ENCODE measurements at places on chromosomes 3 and 15.
A peak's percentile ranks its signal among the peaks of the same experiment; 100 is the strongest.

DNA sequence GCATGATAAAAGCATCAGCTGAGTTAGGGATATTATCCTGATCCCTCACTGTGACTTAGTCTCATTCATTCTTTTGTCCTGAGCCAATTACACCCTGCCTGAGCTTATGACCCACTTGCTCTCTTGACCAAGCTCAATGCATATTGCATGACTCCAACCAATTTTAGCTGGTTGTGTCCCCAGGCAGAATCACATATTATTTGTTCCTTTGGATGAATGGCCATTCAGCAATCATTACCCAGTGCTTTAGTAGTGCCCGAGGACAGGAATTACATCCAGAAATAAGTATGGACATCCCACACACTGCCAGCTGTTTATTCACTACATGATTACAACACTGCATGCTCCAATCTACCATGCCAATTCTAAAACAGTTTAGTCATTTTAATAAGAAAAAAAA, 322.5 kb downstream of the ZBBX start:
- no peak for DNase-seq

GRCh38 chr3:115156046-115156654, 9.1 kb upstream of the ZBTB20 start:
- no peak for DNase-seq

GRCh38 chr15:61459785-61460707, 230.9 kb upstream of the RORA start:
- no peak for DNase-seq

- no peak for DNase-seq
Observed at GRCh38 chr3:153702106-153702505, 419.1 kb upstream of the ARHGEF26 start.

- no peak for DNase-seq
Observed at GRCh38 chr15:92130244-92130643, 263.4 kb upstream of the ST8SIA2 start.

DNA sequence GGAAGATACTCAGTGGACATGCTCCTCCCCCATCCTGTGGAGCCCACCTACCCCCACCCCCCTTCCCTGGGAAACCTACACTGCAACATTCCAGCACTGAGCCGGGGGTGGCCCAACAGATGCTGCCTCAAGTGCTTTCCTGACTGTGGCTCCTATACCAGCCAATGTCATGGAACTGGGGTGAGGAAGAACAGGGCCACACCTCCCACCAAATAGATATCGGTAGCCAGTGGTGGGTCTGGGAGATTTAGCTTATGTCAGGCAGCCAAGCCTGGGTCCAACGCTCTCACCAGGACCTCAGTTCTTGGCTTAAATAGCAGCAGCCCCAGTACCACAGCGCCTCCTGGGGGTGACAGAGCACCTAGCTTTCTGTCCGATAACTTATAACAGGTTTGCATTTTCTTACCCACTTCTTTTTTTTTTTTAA, 30.3 kb downstream of the CDC25A start:
- no peak for DNase-seq

DNA sequence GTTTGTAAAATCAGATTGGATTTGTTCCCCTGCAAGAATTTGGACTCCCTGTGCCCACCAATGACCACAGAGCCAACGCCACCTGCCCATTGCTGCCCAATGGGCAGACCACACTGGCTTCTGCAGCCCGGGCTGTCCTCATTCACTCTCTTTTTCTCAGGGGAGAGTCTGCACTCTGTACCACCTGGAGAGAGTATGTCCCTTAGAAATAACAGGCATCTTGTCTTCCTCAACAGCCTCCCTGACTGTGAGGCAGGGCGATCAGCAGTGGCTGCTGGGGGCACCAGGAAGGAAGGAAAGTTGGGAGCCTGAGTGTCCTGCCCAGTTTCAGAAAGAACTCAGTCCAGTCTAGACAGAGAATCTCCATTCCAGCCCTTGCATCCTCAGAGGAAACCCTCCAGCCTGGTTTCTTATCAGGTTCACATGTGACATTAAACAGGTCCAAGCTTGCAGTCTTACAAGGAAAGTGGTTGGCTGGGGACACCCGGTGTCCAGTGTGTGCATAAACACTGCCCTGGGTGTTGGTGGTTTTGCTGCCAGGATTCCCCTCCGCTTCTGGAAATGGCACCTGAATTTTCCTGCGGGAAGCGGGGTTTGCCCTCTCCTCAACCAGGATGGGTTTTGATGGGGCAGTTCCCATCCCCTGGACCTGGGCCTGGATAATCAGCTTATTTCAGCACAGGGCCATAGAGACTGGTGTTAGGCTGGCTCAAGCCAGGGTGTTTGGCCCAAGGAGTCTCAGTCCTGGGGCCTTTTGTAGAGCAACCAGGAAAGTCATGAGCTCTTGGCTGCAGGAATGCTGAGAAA, 37.2 kb downstream of the SSUH2 start:
- DNase-seq, result no peak

DNA sequence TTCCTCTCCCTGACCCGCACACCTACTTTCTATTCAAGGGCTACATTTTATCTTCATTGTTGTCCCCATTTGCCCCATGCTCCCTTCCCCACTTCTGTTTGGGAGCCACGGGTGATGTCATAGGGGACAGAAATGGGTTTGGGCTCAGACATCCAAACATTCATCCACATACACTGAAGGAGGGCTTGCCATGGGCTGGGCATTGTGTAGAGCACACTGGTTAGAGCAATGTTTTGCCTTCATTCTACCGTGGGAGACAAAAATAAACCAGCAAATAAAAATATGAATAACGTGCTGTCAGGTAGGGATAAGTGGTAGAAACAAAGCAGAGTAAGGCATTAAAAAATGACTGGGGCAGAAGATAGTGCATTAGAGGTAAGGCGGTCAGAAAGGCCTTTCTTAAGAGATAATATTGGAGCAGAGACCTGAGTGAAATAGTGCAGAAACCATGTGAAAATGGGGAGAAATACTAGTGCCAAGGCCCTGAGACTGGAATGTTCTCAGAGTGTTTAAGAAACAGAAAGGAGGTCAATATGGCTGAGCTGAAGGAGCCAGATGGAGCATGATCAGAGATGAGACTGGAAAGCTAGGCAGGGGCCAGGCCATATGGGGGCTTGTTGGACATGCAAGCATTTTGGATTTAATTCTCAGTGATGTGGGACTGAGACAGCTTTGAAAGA, 40.9 kb upstream of the CLSTN2 start:
- peak; percentile 13 for DNase-seq

DNA sequence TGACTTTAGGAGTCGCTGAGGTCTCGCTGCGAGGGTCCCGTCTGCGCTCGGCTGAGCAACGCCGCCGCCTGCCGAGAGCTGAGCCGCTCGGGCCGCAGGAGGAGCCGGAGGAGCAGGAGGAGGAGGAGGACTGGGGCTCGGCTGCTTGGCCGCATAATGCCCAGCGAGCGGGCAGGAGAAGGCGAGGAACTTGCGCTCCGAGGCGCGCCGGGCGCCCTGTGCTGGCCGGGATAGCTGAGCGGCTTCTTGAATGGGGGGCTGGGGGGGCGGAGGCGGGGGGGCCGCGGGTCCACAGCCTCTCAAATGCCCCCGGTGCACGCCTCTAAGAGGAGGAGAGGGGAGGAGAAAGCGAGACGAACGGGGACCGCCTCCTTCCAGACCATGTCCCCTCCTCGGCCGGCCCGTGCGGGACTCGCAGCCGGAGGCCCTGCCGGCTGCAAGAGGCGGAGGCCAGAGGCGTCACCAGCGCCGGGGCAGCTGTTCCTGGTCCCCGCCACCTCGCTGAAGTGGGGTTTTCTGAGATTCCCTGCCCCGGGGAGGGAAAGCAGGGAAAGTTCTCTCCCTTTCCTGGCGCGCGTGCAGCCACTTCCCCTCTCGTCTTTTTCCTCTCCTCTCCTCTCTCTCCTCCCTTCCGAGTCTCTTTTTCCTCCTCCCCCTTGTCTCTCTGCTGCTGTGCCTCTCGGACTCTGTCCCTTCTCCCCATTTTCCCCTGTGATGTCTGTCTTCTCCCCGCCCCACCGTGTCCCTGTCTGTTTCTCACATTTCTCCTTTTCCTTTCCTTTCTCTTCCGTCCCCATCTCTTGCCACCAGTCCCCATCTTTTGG, at the start of gene ADAMTS9:
Gene ADAMTS9 (minus strand): TSS at position 220 of the 824 bp plus-strand sequence. CDS start 343 bp downstream, outside the sequence.
- DNase-seq, result no peak

DNA sequence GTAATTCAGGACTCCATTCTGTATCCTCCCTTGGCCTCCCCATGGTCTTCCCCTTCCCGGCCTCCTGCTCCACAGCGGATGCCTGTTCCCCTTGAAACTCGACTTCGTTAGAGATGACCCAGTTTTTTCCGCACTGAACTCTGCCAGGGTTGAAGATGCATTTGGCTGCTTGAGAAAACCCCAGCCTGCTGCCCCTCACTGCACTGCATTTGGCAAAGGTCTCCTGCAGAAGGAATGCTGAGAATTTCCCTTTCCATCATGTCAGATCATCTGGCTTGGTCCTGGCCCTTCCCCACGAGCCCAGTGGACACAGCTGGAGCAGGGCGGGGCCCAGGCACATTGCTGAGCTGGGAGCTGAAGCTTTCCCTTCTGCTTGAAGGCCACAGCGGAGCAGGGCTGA, 37.6 kb upstream of the RGMA start:
- DNase-seq, result no peak

GRCh38 chr3:195078891-195079440, 192.0 kb downstream of the XXYLT1 start:
- peak; percentile 97 for DNase-seq

DNA sequence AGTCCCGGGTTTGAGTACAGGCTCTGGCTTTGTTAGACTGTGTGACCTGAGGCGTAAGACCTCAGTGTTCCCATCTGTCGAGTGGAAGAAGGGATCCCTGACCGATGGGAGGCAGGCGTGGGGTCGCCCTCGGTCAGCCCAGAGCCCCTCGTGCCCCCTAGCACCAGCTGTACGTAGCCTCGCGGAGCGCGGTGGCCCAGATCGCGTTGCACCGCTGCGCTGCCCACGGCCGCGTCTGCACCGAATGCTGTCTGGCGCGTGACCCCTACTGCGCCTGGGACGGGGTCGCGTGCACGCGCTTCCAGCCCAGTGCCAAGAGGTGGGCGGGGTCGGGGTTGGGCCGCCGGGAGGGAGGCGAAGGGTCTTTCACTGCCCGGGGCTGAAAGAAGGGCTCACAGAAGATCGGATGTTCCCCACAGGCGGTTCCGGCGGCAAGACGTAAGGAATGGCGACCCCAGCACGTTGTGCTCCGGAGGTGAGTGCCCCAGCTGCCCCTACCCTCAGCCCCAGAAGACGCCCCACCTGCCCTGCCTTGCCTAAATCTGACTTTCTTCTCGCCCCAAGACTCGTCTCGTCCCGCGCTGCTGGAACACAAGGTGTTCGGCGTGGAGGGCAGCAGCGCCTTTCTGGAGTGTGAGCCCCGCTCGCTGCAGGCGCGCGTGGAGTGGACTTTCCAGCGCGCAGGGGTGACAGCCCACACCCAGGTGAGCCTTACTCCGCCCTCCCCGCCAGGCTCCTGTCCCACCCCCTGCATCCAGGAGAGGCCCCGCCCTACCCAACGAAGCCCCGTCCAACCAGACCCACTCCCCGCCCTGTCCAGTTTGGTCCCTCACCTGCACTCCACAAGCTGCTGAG, 3.5 kb upstream of the LSMEM2 start:
- no peak for DNase-seq

GRCh38 chr3:124701687-124702086, 28.6 kb upstream of the UMPS start:
- DNase-seq, result no peak

GRCh38 chr3:168071591-168072322, 24.0 kb downstream of the GOLIM4 start:
- no peak for DNase-seq

GRCh38 chr3:98371186-98371585, 17.5 kb downstream of the OR5K4 start:
- DNase-seq, result no peak

DNA sequence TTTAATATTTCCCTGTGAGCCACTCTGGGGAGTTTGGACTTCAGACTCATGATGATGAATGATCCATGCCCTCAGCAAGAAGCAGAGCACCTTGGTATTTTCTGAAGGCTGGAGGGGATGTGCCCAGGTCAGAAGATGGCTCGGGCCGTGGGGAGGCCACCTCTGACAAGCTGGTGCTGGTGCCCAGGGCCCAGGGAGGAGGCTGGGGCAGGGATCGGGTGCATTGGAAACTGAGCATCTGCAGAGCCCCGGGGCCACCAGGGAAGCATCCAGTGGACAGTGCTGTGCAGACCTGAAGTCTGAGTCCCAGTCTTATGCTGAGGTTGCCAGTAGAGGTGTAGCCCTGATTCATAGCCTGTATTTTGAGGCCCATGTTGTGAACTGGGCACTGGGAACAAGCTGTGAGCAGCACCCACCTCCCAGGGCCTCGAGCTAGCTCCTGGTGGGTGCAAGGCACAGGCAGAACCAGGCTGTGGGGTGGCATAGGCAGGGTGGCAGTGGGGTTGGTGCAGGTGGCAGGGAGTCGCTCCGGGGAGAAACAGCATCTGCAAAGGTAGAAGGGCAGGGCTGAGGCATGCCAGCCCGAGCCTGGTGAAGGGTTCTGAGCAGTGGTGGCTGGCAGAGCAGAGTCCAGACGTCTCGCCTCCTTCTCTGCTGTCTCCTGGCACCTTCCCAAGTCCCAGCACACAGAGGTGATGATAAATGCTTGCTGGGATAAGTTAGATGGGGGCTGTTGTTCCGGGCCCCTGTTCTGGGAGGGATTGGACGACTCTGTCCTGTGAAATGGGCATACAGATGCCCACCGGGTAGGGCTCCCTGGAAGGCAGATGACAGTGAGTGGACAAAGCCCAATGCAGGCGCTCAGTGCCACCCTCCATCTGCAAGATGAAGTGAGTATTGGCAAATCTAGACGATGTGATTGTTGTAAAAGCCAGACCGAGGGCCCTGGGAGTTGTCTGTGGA, 10.6 kb downstream of the DNAJB8 start:
- DNase-seq, result peak; percentile 48

DNA sequence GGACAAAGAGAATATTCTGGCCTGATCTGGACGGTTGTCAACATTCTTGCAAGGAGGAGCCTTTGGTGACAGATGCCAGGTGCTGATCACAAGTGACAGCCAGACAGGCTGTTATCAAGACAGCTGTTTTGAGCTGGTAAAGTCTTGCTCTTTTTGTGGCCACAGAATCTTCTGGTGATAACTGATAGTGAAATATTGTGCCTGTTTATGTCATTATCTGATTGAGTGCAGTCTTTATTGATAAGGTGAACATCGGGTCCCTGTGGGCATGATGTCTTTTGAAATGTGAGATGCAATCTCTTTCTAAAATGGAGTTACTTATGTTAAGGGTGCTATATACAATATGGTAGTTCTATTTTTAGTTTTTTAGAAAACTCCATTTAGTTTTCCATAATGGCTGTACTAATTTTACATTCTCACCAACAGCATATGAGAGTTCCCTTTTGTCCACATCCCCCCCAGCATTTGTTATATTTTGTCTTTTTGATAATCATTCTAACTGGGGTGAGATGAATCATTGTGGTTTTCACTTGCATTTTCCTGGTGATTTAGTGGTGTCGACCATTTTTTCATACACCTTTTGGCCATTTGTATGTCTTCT, 10.7 kb downstream of the CEP63 start:
- no peak for DNase-seq

DNA sequence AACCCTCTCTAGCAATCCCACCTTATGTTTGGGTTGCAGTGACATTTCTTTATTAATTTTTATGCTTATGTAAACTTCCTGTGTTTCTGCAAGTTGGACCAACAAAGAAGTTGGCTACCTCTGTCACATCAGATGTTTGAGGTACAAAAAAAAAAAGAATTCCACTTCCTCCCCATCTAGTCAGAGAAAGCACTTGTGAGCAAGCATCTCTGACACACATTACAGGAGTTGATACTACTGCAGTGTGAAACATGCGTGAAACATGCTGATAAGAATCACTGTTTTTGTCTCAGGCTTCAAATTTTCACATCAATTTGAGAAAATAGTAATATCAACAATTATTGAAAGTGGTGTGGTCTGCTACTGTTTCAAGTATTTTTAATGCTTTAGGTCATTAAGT, 1.3 kb downstream of the SCAANT1 start:
- DNase-seq, result no peak

GRCh38 chr3:87949879-87950208, 109.0 kb downstream of the CGGBP1 start:
- no peak for DNase-seq

Data from NCI-H2171 treated with DMSO at 0.1 percent for 48 hours (cell line).